ENCODE measurements at places on chromosomes 16 and 17.

- DNase-seq: no peak
Observed at GRCh38 chr17:69878661-69879060, 196.4 kb upstream of the KCNJ16 start.

GRCh38 chr17:1169221-1169928 is 10.4 kb downstream of the ABR start:
- peak; percentile 64 for DNase-seq

DNA sequence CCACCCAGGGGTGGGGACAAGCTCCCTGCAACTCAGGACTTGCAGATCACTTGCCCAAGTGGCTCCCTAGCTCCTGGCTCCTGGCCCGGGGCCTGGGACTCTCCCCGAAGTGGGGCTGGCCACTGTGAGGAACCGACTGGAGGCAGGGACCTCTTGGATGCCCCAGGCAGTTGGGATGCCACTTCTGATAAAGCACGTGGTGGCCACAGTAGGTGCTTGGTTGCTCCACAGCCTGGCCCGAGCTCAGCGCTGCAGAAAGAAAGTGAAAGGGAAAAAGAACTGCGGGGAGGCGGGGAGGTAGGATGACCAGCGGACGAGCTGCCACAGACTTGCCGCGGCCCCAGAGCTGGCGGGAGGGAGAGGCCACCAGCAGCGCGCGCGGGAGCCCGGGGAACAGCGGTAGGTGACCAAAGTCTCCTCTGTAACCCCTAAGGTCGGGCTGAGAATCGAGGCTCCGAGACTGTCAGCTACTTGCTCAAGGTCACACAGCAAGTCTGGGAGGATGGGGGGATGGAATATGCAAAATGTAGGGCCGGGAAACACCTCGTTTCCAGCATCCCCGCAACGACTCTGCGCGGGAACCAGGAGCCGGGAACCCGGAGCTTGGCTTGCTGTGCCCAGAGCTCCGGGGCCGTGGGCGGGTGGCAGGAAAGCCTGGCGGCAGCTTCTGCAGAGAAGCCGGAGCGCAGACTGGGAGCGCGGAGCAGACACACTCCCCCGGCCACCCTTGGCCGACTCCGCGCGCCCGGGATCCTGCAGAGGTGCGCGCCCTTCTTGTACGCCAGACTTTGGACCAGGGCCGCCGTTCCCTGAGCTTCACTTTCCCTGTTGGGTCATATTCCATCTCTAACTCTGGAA is 1.9 kb downstream of the CIITA start:
- no peak for DNase-seq

DNA sequence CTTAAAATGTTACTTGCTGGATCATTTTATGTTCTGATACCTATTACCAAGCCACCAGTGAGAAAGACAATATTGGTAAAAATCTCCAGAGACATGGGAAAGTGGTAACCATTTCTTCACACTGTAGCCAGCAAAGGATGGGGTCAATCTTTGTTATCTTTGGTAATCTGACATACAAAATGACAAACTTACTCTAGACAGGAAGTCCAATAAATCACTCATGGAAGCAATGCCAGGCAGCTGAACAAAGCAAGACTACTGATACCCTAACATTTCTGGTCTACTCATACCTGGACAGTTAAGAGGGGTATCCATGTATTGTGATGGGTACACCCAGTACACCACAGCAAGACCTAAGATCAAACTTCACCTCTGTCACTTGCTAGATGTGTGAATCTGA is 19.0 kb downstream of the GRB2 start:
- DNase-seq: no peak

GRCh38 chr17:55895112-55895759 is 144.4 kb downstream of the PCTP start:
- DNase-seq: no peak

GRCh38 chr17:54373970-54374369 is 526.7 kb upstream of the TOM1L1 start:
- DNase-seq: no peak

GRCh38 chr17:48563385-48563838 is 14.7 kb downstream of the HOXB4 start:
- DNase-seq: no peak

- DNase-seq: no peak
Observed at GRCh38 chr17:77319211-77320043, 178.7 kb downstream of the SEC14L1 start.

- DNase-seq: no peak
Observed at GRCh38 chr17:4340914-4341615, 25.4 kb downstream of the UBE2G1 start.
